Substantia nigra (tissue), 51 donors: ENCODE measurements at places on chromosomes 6 and 20.

GRCh38 chr6:10528158-10528981 is 7.2 kb downstream of the GCNT2 start:
- no peak for DNase-seq

GRCh38 chr6:32976334-32977069 is 8.1 kb downstream of the BRD2 start:
- no peak for DNase-seq

GRCh38 chr6:108838101-108838717 is 10.0 kb upstream of the ARMC2 start:
- DNase-seq, result no peak

DNA sequence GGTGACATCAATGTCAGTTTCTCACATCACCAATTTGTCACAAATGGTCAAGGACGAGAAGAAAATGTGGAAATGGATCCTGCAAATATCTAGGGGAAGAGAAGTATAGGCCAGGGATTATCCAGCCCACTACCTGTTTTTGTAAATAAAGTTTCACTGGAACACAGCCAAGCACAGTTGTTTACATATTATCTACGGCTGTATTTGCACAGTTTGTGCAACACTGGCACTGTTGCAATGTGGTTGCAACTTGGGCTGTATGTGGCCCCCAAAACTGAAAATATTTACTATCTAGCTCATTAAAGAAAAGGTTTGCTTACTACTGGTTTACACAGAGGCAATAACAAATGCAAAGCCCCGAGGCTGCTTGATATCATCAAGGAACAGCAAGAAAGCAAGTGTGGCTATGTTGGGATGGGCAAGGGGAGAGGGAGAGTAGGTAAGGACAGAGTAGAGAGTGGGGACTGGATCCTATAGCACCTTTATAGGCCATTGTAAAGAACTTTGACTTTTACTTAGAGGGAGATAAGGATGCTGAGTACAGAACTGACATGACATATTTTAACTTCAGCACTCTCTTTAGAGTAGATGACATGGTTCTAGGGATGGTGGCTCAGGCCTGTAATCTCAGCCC is 11.8 kb upstream of the STXBP5 start:
- DNase-seq, result no peak

GRCh38 chr6:160029525-160029924 is 60.6 kb downstream of the IGF2R start:
- no peak for DNase-seq

GRCh38 chr6:29748391-29749307 is 25.4 kb downstream of the HLA-F start:
- DNase-seq, result peak; percentile 93

DNA sequence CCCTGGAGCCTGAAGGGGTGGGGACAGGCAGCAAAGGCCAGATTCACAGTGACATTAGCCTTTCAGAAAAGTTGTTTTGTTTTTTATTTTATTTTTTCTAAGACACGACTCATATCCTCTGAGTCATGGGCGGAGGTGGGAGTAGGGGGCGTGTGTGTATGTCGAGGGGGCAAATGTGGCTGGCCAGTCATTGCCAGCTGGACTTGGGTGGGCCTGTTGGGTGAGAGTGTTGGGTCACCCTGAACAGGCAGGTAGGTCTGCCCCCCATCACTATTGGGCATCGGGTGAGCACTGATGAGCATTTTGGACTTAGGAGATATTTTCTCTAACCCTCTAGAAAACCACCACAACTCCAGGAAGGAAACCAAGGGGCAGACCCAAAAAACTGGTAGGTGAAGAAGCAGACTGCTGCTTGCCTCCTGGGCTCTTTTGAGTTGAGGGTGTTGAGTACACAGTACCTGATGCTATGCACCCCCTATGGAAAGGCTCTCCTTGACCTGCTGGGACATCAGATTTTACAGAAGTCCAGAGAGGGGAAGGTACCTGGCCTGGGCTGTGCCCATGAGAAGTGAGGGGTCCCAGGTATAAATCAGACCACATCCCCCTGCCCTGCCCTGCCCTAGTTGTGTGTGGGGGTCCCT is 5.6 kb downstream of the SMIM29 start:
- DNase-seq, result no peak

- no peak for DNase-seq
Measured at GRCh38 chr20:22569353-22569752, 15.0 kb downstream of the FOXA2 start.

DNA sequence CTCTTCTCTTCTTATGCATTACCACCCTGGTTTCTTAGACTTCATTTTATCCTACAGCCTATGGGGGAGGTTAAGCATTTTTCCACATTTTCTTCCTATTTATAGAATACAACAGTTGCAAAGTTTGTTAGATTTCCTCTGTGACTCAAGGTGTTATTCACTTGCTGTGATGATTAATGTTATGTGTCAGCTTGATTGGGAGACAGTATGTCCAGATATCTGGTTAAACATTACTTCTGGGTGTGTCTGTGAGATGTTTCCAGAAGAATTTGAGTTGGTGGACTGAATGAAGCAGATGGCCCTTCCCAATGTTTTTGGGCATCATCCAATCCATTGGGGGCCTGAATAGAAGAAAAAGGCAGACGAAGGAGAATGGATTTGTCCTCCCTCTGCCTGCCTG is 131.3 kb downstream of the C6orf118 start:
- no peak for DNase-seq

GRCh38 chr6:105560611-105561066 is 157.8 kb upstream of the PREP start:
- no peak for DNase-seq

DNA sequence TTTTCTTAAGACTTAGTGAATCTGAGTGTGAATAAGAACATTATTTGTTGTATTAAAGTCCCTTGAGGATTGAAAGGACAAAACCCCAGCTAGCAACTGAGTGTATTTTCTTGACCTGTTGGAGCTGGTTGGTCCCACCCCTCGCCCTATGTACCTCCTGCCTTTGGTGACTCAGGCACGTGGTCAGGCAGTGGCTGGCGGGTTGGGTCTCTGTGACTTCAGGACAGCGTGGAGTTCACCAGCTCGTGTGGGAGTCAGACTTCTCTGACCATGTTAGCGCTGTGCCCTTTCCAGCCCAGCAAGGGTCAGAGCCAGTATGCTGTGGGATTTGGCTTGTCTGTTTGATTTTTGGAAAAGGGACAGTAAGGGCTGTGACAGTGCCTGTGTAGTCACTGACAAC is 93.7 kb downstream of the SSR1 start:
- no peak for DNase-seq

DNA sequence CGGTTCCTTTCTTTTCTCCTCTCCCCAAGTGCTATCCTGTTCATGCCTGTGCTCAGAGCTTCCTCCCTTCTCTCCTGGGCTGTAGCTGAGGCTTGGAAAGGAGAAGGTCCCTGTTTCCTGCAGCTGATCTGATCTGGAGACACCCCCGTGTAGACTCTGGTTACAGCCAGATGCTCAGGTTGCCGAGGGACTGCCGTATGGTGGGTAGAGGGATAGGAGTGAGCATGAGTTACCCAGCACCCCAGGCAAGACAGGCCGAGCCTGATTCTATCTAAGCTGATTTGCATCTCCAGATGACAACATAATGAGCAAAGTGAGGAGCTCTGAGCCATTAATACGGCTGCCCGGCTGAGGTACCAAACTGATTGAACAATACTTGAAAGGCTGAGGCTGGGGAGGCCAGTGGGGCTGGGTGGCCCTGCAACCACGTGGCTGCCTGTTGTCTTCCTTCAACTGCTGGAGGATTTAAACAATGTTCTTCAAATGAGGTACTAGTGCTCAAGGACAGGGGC is 91.8 kb downstream of the ASXL1 start:
- DNase-seq, result no peak

DNA sequence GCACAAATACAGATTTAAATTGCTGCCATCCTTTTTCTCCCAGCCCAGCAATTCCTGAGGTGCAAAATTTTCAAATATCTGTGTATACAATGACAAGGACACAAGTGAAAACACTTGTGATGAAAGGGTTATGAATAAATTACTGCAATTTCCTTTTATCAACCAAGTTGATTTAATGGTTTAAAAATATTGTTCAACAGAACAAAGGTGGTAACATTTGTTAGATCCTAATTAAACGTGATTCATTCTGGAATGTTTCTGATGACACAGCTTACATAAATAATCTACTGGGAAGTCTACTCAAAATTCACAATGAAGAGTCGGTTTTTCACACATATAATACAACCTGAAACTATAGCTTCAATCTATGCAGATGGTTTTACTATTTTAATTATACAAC is 17.1 kb downstream of the B4GALT5 start:
- no peak for DNase-seq

- DNase-seq, result no peak
Measured at GRCh38 chr20:35947489-35947888, 6.8 kb downstream of the SCAND1 start.
